ENCODE measurements at places on chromosomes 7 and 10.

DNA sequence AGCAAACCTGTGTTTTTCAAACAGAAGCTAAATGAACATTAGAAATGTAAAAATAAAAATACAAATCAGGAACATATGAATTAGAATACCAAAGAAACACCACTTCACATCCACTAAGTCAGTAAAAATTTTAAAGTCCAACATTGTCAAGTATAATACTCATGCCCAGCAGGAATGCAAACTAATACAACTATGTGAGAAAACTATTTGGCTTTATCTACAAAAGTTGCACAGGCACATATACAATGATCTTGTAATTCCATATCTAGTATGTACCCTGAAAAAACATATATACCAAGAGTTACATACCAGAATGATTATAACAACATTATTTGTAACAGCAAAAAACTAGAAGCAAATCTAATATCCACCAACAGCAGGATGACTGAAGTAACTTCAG lies 91.1 kb downstream of the RNF32 start:
- peaks cover 4% of the 10 kb centered on the region for H3K36me3 ChIP-seq
- H3K27ac ChIP-seq = no peak overlapping the region
- H3K4me3 ChIP-seq = no peak overlapping the region
- no peak for DNase-seq
- no peaks in the 10 kb centered on the region for H3K4me1 ChIP-seq

- H3K4me1 ChIP-seq = no peaks in the 10 kb centered on the region
- no peak overlapping the region for H3K27ac ChIP-seq
- DNase-seq = no peak
Observed at GRCh38 chr7:152142976-152143595, 117.6 kb downstream of the GALNT11 start.

DNA sequence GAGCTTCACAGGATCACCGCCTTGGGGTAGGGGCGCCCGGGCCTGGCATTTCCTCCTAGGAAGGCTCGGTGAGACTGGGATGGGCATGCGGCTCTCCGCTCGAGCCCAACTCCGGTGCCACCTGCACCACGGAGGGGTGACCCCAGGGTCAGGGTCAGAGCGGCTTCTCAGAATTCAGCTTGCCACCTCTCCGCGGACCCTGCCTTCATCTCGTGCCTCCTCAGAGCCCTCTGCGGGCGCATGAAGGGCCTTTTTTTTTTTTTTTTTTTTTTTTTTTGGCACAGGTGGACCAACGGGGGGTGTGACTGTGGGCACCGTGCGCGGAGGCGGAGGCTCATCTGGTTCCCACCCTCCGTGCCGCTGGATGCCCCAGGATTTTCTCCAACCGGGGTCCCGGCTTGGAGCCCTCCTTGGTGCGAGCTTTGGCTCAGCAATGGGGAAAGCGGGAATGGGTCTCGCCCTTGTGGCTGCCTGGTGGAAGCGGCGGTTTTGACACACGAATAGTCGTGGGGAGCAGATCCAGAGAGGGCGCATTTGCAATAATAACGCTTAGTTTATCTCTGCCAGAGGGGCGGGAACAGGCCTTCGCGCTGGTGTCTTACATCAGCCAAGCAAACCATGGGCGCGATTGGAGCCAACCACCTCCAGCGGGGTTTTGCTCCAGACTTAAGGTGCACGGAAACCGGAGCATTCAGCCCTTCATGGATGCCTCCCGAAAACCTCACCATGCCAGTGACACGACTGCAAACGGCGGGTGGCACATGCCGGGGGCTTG lies 5.0 kb upstream of the TNRC18 start:
- peaks cover 14% of the 10 kb centered on the region for H3K36me3 ChIP-seq
- H3K27me3 ChIP-seq = peaks cover 9% of the 10 kb centered on the region
- H3K4me1 ChIP-seq = peaks cover 12% of the 10 kb centered on the region
- DNase-seq = no peak
- no peak overlapping the region for H3K27ac ChIP-seq
- peak overlapping the region; percentile 79 for H3K4me3 ChIP-seq

DNA sequence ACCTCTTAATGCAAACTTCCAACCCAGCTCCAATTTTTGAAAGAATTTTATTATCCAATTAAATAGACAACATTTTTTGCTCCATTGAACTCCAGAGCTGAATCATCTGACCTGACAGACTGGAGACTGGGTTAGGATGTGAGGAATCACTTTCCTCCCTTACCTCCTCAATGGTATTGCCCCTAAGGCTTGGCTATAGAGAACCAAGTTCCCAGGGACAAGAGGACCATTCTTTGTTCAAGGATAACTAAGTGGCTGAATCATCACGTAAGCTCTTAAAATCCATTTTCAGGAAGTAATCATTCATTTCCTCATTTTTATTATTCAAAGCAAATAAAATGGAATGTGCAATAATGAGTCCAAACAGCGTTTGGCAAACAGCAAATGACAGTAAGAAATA lies 335.1 kb downstream of the GATA3 start:
- H3K27ac ChIP-seq = no peak overlapping the region
- DNase-seq = no peak
- H3K27me3 ChIP-seq = no peaks in the 10 kb centered on the region
- no peak overlapping the region for H3K4me3 ChIP-seq

GRCh38 chr10:26355241-26355640 lies 82.9 kb upstream of the APBB1IP start:
- H3K4me1 ChIP-seq = no peaks in the 10 kb centered on the region
- H3K27me3 ChIP-seq = no peaks in the 10 kb centered on the region
- H3K36me3 ChIP-seq = no peaks in the 10 kb centered on the region
- no peak for DNase-seq
- H3K4me3 ChIP-seq = no peak overlapping the region
- H3K27ac ChIP-seq = no peak overlapping the region

- H3K4me1 ChIP-seq = peaks cover 6% of the 10 kb centered on the region
- H3K4me3 ChIP-seq = no peak overlapping the region
- H3K36me3 ChIP-seq = no peaks in the 10 kb centered on the region
- no peaks in the 10 kb centered on the region for H3K27me3 ChIP-seq
Observed at GRCh38 chr7:94698275-94698674, 42.3 kb upstream of the SGCE start.

- no peak overlapping the region for H3K27ac ChIP-seq
- no peaks in the 10 kb centered on the region for H3K36me3 ChIP-seq
- DNase-seq = no peak
Observed at GRCh38 chr10:127278001-127278400, 81.6 kb upstream of the INSYN2A start.

GRCh38 chr7:105803429-105803736 lies 73.0 kb downstream of the ATXN7L1 start:
- H3K4me3 ChIP-seq = no peak overlapping the region
- no peaks in the 10 kb centered on the region for H3K27me3 ChIP-seq
- H3K4me1 ChIP-seq = peaks cover 19% of the 10 kb centered on the region
- DNase-seq = no peak
- H3K27ac ChIP-seq = no peak overlapping the region
- peaks cover under 1% of the 10 kb centered on the region for H3K36me3 ChIP-seq

DNA sequence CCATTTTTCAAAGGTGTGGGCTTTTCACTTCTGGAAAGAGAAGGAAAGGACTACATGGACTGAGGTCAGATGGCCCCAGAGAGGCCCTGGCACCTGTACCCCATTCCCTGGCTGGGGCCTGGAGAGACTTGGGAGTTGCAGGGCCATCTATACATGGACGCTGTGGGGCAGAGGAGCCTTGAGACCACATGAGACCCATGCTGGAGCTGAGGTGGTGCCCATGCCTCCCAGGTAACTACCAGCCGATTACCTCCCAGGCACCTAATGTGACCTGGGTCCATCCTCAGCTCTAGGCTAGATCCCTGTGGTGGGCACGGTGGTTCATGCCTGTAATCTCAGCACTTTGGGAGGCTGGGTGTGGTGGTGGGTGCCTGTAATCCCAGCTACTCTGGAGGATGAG lies 81.3 kb downstream of the GPR26 start:
- no peak overlapping the region for H3K27ac ChIP-seq
- no peak overlapping the region for H3K4me3 ChIP-seq
- H3K27me3 ChIP-seq = no peaks in the 10 kb centered on the region
- no peaks in the 10 kb centered on the region for H3K36me3 ChIP-seq
- DNase-seq = no peak
- peaks cover 6% of the 10 kb centered on the region for H3K4me1 ChIP-seq

DNA sequence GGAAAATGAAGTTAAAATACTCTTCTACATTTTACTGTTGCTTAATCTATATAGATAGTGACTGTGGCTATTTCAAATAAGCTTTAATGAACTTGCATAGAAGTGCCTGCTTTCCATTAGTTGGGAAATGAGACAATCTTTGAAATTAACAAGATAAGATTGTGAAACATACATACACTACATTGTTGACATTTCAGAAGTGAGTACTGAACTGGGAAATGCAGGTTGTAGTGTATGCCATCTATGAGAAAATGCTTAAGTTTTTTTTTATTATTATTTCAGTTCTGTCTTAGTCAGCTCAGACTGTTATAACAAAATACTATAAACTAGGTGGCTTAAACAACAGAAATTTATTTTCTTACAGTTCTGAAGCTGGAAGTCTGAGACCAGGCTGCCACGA lies 49.6 kb upstream of the CSTF2T start:
- DNase-seq = no peak
- no peak overlapping the region for H3K27ac ChIP-seq
- no peak overlapping the region for H3K4me3 ChIP-seq
- no peaks in the 10 kb centered on the region for H3K36me3 ChIP-seq
- no peaks in the 10 kb centered on the region for H3K4me1 ChIP-seq

GRCh38 chr10:102185811-102186527 lies 33.8 kb downstream of the NOLC1 start:
- H3K4me3 ChIP-seq = no peak overlapping the region
- no peaks in the 10 kb centered on the region for H3K36me3 ChIP-seq
- no peaks in the 10 kb centered on the region for H3K4me1 ChIP-seq
- H3K27me3 ChIP-seq = no peaks in the 10 kb centered on the region
- no peak overlapping the region for H3K27ac ChIP-seq

GRCh38 chr7:113071465-113071864 lies 15.2 kb downstream of the GPR85 start:
- no peaks in the 10 kb centered on the region for H3K36me3 ChIP-seq
- H3K27ac ChIP-seq = no peak overlapping the region
- no peaks in the 10 kb centered on the region for H3K4me1 ChIP-seq
- DNase-seq = no peak
- no peaks in the 10 kb centered on the region for H3K27me3 ChIP-seq

GRCh38 chr10:4359003-4359402 lies 467.0 kb upstream of the AKR1E2 start:
- no peak overlapping the region for H3K4me3 ChIP-seq
- peaks cover 7% of the 10 kb centered on the region for H3K4me1 ChIP-seq
- H3K27ac ChIP-seq = no peak overlapping the region
- no peaks in the 10 kb centered on the region for H3K36me3 ChIP-seq
- no peaks in the 10 kb centered on the region for H3K27me3 ChIP-seq
- DNase-seq = peak; percentile 41

DNA sequence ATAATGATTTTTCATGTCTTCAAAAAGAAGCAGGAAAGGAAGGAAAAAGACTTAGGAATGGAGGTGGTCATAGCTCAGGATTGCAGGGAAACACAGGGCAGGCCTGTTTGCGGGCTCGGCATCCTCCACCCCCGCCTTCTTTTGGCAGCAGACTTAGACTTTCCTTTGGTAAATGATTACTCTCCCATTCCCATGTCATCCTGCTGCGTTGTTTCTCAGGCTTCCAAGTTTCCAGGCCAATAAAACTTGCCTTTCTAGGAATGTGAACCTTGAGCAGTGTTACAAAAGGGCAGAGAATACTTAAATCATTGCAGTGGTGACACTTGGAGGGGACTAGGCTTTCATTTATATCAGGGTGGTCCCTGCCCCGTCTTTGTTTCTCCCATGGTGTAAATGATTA lies 34.0 kb upstream of the DGKB start:
- H3K36me3 ChIP-seq = no peaks in the 10 kb centered on the region
- H3K27ac ChIP-seq = no peak overlapping the region
- no peak for DNase-seq
- no peaks in the 10 kb centered on the region for H3K27me3 ChIP-seq

- no peak for DNase-seq
- no peaks in the 10 kb centered on the region for H3K27me3 ChIP-seq
- peaks cover 1% of the 10 kb centered on the region for H3K4me1 ChIP-seq
- H3K4me3 ChIP-seq = no peak overlapping the region
Observed at GRCh38 chr7:40883826-40884225, 749.0 kb downstream of the SUGCT start.

DNA sequence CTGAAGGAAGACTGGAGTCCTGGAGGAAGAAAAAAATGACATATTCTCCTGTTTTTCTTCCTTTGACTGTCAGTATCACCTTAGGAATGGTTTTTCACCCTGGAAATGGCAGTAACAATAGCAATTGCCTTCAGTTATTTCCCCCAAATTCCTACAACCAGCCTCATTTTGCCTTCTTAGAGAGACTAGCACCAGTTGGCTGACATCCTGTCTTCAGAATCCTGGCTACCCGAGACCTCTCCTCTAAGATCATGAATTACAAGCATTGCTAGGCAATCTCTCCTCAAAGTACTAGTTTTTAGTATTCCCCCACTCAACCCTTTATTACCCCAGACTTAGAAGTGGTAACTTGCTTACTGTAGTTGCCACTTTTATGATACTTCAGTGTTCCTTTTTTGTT lies 53.4 kb downstream of the TAS2R16 start:
- no peak overlapping the region for H3K4me3 ChIP-seq
- no peaks in the 10 kb centered on the region for H3K27me3 ChIP-seq
- DNase-seq = no peak
- no peak overlapping the region for H3K27ac ChIP-seq
- H3K36me3 ChIP-seq = no peaks in the 10 kb centered on the region
- no peaks in the 10 kb centered on the region for H3K4me1 ChIP-seq

DNA sequence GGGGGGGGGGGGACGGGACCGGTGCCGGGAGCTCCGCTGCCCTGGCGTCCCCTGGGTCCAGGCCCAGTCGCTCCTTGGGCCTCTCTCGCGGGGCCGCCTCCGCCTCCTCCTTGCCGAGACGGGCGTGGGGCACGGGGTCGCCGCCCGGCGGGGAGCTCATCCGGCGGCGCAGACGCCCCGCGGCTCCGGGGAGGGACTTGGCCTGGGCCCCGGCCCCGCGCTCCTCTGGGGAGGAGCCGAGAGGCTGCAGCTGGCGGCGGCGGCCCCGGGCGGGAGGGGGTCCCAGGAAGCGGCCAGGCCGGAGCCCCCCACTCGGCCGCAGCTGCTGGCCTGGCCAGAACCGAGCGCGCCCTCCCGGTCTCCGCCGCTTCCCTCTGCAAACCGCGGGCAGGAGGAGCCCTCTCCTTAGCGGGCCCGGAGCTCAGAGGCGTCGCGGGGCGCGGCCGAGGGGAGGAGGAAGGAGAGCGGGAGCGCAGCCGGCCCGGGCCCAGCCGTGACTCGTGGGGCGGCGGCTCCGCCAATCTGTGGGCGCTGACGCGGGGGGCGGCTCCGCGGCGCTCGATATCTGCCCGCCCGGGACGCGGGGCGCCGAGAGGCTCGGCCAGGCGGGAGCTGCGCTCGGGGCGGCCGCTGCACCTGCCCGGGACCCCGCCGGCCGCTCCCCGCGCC lies at the start of gene FAM20C:
Gene FAM20C, plus strand, starts transcription at position 591 of the 669 bp plus-strand sequence. CDS start 629 bp downstream, outside the sequence.
- H3K4me3 ChIP-seq = peak within 1 kb of the TSS; percentile 90
- H3K27ac ChIP-seq = no peak within 1 kb of the TSS
- DNase-seq = peak; percentile 54
- H3K27me3 ChIP-seq = peaks cover 5% of the 10 kb centered on the region
- H3K36me3 ChIP-seq = peaks cover 8% of the 10 kb centered on the region

- H3K4me3 ChIP-seq = no peak overlapping the region
- no peaks in the 10 kb centered on the region for H3K27me3 ChIP-seq
- no peaks in the 10 kb centered on the region for H3K4me1 ChIP-seq
Observed at GRCh38 chr10:128338951-128339350, 212.7 kb upstream of the MKI67 start.

- no peak overlapping the region for H3K4me3 ChIP-seq
- no peaks in the 10 kb centered on the region for H3K4me1 ChIP-seq
- no peaks in the 10 kb centered on the region for H3K27me3 ChIP-seq
- H3K27ac ChIP-seq = no peak overlapping the region
Observed at GRCh38 chr10:117399341-117400196, 24.3 kb upstream of the PDZD8 start.
